Activated T-cell treated with anti-CD3 and anti-CD28 coated beads, Interleukin-2, amount 50 U/mL, for 72 hours (primary cell): ENCODE measurements at places on chromosomes 16 and 17.
A peak's percentile ranks its signal among the peaks of the same experiment; 100 is the strongest.

DNA sequence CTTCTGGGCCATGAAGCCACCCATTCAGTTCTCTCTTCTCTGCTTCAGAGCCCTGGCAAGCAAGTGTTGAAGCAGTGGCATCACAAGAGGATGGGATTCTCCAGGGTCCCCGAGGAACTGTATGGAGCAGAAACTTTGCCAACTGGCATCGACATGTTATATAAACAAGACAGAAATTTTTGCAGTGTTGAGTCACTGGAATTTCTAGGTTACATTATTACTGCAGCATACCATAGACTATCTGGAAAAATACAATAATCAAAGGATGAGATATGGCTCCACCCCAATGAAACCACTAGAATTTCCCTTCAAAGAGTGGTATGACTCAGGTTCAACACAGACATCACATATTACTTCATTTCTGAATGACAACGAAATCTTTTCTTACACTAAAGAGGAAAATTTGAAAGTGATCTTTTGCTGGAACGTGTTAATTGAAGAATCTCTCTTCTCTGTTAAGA, 343.0 kb upstream of the DYNLRB2 start:
- DNase-seq = peak; percentile 3

- DNase-seq = no peak
Measured at GRCh38 chr17:50922721-50923405, 56.7 kb upstream of the TOB1 start.

- no peak for DNase-seq
Measured at GRCh38 chr16:28082624-28083023, 19.1 kb upstream of the GSG1L start.

DNA sequence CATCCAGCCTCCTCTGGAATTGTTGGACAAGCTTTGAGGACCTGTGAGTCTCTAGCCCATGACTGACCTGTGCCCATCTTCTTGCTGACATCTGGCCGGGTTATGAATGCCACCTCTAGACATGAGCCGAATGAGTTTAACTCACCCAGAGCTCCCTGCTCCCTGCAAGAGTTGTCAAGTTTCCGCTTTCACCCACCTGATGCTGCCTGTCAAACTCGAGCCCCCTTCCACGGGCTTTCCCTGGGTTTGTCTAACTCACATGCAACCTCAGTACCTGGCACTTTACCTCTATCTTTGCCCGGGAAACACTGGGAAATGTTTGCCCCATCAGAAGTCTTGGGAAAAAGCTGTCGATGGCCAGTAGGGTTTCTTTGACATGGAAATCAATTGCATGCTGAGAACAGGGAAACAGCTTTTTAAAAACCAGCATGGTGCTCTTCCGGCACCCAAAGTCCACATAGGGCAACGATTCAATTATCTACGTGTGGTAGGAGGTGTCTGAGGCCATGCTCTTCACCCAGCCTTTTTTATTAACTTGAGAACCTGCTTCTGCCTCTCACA, 33.8 kb upstream of the DNAH17 start:
- DNase-seq = no peak

- no peak for DNase-seq
Measured at GRCh38 chr17:82092628-82092994, 5.4 kb downstream of the FASN start.
